ENCODE measurements at places on chromosomes 12 and 14.

DNA sequence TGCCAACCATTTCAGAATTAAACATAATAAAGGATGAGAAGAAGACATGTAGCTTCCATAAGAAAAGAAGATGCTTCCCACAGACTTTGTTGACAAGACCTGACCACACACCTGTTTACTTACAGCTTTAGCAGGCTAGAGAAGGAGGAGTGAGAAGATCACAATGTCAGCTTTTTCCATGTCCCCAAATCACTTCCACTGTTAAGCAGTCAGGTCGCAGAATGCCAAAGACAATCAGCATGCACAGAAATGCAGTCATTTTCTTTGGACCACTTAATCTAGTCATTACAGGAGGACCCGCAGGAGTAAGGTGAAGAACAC, 314.9 kb downstream of the SSPN start:
- DNase-seq: no peak

DNA sequence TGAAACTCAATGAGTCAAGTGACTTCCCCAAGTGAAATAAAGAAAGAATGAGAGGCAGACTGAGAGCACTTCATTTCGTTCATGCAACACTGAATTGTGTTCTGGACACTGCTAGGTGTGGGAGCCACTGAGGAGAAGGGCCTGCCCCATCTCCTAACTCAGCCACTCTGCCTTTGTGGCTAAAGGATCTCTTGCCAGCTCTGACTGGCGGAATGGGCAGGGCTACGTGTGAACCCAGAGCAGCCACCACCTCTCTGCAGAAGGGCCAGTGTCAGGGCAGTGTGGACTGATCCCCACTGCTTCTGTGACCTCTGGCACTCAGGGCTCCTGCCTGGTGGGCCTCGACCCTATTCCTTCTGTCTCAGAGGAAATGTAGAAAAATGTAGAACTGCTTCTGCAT, 46.5 kb upstream of the GZMB start:
- DNase-seq: no peak

DNA sequence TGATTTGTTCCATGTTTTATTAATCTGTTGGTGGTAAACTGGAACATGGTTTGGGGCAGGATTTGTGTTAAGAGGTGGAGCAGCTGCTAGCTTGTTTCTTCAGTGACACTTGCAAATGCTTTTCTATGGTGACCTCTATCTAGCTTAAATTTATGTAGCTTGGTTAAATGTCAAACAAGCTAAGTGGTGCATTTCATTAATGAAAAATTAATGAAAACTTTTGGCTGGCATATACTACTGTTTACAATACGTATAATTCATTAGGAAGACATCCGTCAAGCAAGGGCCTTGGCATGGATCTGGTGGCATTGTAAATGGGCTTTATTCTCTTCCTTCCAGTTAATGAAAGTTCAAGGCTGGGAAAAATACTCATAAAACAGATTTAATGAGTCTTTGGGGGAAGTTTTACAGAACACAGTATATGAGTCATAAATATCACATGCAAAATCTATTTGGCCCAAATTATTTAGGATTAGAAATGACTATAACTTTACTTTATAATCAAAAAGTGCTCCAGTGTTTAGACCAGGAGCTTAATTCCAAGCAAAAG, 807.7 kb upstream of the SEL1L start:
- DNase-seq: no peak

- DNase-seq: no peak
These were observed 14.4 kb upstream of the FAM181A start for GRCh38 chr14:93912782-93913181.

DNA sequence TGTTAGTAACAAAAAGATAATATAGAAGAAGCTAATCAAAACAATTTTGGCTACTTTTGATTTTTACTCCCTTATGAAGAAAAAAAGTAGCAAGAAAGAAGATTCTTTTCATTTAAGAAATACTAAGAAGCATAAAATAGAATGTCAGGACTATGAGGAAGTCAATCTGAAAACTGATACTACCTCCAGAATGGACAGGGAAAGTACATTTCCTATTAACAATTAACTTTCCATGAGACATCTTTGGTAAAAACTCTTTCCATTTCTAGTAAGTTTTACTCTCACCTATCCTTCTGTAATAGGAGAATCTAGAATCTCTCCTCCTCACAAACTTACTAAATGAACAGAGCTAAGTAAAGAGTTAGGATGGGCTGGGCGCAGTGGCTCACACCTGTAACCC, 51.3 kb upstream of the NPFF start:
- no peak for DNase-seq

DNA sequence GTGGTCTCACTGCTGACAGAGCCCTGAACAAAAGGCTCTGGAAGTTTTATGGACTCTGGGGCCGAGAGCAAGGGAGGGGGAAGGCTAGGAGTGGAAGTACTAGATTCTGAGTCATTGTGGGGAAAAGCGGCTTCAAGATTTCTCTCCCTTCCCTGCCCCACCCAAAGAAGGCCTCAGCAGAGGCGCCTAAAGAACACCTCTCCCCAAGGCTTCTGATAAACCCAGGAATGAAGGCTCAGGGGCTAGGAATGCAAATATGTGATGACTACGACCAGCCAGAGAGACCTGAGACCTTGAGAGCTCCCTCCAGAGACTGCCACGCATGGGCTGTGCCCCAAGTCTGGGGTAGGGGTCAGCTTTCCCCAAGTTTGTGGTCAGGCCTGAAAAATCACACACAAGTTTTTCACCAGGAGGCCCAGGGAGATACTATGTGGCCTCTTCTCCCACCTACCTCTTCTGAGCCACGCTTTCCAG, 130.7 kb upstream of the HIF1A start:
- DNase-seq: peak; percentile 99

- no peak for DNase-seq
These were observed 77.7 kb downstream of the PTPN11 start for GRCh38 chr12:112496496-112496895.

DNA sequence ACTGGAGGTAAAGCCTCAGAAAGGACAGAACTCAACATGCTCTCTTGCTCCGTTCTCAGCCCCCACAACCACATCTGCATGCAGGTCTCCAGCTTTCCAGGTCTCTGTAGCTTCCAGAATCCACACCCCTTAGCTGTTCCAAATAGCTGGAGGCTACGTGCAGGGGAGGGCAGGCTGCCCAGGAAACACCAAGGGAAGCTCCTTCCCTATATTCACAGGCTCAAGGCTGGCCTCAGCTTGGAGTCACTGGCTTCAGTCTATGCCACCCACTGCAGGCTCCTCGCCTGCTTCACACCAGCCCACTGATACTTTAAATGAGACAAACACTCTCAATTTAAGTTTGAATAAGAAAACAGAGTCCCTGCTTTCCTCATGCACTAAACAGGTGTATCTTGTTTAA, 73.3 kb downstream of the ASCL4 start:
- no peak for DNase-seq

- no peak for DNase-seq
These were observed 54.2 kb downstream of the LRRC74A start for GRCh38 chr14:76880449-76880848.

- DNase-seq: peak; percentile 49
These were observed 201.1 kb downstream of the PPFIA2 start for GRCh38 chr12:81558031-81558430.

DNA sequence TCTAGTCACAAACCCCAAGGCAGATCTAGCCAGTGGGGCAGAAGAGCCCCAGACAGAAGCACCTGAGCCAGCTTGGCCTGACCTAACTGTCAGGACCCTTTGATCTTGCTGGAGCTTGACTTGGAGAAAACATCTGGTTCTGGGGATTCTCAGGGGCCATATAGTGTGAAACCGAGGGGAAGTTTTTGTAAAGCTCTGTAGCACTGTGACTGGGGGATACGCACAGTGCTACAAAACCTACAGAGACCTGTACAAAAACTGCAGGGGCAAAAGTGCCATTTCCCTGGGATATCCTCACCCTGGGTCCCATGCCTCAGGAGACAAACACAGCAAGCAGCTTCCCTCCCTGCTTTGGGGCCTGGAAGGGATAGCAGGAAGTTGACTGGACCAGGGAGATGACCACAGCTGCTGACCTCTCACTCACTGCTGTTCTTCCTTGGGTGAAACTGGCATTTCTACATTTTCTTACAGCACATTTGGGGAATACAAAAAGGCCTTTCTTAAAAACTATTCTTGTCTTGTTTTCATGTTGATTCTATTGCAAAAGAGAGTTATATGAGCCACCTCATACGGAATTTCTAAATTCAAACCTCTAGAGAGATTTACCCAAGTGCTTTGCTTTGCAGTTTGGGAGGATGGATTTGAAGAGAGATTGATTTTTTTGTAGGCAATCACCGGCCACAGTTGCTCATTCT, 140.0 kb downstream of the DAD1 start:
- DNase-seq: no peak

GRCh38 chr12:20044351-20044750, 324.0 kb upstream of the PDE3A start:
- no peak for DNase-seq

- DNase-seq: no peak
These were observed 243.0 kb downstream of the TTC8 start for GRCh38 chr14:89067293-89067972.

DNA sequence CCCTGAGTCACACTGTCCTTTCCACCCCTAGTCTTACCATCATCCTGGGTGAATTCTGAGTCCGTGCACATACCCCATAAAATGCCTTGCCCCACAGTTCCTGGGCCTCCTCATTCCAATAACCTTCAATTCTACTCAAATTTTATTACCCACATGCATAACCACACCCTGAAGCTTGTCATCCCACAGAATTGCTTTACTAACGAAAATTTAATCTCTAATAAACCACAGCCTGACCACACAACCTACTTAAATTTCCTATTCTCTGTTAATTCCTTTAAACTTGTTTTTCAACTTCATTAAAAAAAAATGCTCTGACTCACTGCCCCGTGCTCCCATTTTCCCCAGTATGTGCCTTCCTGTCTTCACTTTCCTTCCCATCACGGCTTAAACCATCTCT, 205.9 kb downstream of the PHLDA1 start:
- peak; percentile 94 for DNase-seq

- no peak for DNase-seq
These were observed 73.0 kb upstream of the ATF1 start for GRCh38 chr12:50690925-50691324.

DNA sequence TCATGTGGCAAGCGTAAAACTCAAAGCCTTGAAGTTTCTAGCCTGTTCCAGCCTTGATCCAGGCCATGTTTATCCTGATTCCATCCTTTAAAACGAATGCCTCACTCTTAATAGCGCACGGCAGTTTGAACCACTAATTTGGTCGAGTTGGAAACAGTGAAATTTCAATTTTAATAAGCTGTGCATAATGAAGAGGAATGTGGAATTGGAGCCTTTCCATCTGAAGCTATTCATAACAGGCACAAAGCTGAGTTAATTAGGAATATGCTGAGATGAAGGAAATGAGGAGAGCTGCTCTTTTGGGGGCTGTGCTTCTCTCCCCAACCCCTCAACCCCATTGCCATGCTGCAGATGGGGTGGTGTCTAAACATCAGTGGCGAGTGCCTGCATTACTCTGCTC, 70.7 kb downstream of the PTPN11 start:
- DNase-seq: no peak

- no peak for DNase-seq
These were observed 102.0 kb downstream of the LGR5 start for GRCh38 chr12:71541583-71541982.

DNA sequence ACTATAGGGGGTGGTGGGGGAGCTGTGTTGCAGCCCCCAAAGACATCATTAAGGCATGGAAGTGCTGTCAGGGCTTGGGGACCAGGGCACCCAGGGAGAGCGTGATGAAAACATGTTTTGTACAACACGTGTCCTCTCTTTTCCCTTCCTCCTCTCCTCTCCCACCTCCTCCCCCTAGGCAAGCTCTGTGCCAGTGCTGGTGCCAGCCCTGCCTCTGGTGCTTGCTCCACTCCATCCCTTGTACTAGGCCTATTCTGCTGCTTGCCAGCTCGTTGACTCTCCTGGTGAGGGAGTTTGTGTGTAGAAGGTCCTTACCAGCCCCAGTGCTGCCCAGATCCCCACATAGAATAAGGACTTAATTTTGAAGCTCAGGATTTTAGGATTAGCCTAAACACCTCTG, 3.2 kb upstream of the RARG start:
- DNase-seq: no peak

DNA sequence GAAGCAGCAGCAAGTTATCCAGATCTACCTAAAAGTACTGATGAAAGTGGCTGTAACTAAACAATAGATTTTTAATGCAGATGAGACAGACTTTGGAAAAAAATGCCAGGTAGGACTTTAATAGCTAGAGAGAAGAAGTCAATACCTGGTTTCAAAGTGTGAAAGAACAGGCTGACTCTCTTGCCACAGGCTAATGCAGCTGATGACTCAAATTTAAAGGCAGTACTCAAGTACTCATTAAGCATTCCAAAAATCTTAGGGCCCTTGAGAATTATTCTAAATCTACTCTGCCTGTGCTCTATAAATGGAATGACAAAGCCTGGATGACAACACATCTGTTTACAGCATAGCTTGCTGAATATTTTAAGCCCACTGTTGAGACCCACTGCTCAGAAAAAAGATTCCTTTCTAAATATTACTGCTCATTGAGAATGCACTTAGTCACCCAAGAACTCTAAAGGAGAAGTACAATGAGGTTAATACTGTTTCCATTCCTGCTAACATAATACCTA, 68.6 kb upstream of the SYT1 start:
- DNase-seq: no peak

- peak; percentile 3 for DNase-seq
These were observed 915.9 kb downstream of the SLC6A15 start for GRCh38 chr12:83996671-83997070.

DNA sequence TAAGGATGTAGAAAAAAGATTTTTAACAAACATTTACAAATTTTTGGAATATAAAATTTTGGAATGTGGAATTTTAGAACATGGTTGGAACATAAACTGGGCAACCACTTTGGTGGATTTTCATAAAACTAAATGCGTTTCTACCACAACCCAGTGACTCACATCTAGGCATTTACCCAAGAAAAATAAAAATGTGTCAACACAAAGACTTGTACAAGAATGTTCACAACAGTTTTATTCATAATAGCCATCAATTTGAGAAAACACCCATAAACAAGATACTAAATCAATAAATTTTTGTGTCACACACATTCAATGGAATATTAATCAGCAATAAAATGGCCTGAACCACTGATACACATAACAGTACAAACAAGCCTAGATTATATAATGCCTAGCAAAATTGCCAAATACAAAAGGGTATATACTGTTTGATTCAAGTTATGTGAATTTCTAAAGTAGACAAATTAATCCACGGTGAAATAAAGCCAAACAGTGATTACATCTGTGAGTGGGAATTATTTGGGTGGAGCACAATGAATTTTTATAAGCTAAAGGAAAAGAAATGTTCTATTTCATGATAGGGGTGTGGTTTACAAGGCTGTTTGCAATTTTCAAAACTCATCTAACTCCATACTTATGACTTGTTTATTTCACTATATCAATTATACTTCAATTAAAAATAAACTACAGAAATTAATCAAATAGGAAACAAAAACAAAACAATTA, 415.2 kb upstream of the OR4E1 start:
- peak; percentile 3 for DNase-seq

DNA sequence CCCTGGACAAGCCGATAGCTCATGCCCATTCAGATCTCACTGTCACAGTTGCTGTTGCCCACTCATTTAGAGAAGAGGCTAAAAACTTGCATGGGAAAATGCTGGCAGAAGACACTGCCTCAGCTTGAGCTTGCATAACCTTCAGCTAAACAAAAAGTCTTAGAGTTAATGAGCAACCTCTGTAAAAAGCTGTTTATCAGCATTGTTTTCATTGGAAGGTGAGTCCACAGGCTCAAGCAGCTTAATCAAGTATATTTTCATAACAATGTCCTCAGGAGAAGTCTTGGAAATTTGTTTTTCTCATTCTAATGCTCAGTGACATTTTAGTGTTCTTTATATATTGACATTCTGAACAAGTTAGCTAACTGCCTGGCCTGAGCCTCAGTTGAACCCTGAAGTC, 872.9 kb downstream of the TMTC2 start:
- no peak for DNase-seq

Data from fibroblast of skin of abdomen (primary cell).